ENCODE measurements at places on chromosomes 11 and 22. TPM values are rescaled to one million over a fixed set of nuclear protein-coding genes. Genes with fewer than 3 reads are reported as not detected.

- no peak for DNase-seq
These were observed 858.8 kb downstream of the METTL15 start for GRCh38 chr11:28966951-28967350.

- DNase-seq, result no peak
These were observed 502.9 kb downstream of the BRD1 start for GRCh38 chr22:49324527-49325491.

DNA sequence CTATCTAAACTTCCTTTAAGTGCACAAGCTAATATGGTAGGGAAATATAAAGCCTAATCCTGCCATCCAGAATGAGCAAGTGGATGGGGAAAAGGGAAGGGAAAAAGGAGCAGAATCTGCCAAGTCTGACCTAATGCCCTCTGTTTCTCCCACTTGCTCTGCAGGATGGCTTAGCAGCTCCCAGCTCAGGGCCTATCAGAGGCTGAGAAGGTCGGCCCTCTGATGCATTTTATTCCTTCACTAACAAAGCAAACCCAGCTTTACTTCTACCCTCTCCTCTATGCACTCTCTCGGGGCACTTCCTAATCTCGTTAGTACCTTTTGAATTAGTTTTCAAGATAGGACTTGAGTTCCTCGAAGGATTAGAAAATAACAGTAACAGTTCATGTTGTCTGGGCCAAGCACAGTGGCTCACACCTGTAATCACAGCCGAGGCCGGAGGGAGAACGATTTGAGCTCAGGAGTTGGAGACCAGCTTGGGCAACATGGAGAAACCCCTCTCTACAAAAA, 9.9 kb upstream of the OR51V1 start:
- no peak for DNase-seq

DNA sequence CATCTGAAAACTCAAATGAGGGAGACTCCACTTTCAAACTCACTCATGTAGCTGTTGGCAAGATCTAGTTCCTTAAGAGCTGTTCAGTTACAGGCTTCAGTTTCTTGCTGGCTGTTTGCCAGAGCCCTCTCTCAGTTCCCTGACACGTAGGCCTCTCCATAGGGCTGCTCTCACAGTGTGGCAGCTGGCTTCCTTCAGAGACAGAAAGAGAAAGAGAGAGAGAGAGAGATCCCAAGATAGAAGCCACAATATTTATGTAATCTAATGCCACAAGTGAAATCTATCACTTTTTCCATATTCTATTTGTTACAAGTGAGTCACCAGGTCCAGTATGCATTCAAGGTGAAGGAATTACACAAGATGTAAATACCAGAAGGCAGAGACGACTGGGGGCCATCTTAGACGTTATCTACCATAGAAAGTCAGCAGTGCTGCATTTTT, 168.8 kb downstream of the RCN1 start:
- no peak for DNase-seq

- DNase-seq, result no peak
These were observed 10.6 kb upstream of the CDC42EP1 start for GRCh38 chr22:37549704-37550059.

- DNase-seq, result peak; percentile 33
These were observed 3.0 kb downstream of the RASSF10 start for GRCh38 chr11:13012056-13012661.

DNA sequence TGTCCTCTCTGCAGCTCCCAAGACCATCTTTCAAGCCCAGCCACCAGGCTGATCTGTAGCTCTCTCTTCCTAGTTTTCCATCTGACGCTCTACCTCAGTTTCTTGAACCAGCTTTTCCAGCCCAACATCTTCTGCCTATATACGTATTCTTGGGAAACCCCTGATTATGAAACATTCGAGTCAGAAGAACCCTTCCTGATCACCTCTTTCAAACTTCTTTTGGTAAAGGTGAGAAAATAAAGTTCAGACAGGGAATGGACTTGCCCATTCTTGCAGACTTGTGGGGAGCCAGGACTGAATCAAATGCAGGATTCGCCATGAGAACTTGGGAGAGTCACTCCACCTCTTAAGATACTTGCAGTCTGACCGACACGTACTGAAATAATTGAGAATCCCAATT, 169.5 kb upstream of the NARS2 start:
- DNase-seq, result no peak

Gene OR9G4
- not detected for polyA plus RNA-seq

Gene CCT8L2
- polyA plus RNA-seq, result not detected

All from GM23338 (cell line).